ENCODE measurements at places on chromosomes 3 and 15.

GRCh38 chr15:53324061-53324460 is 435.4 kb downstream of the WDR72 start:
- no peak for DNase-seq

DNA sequence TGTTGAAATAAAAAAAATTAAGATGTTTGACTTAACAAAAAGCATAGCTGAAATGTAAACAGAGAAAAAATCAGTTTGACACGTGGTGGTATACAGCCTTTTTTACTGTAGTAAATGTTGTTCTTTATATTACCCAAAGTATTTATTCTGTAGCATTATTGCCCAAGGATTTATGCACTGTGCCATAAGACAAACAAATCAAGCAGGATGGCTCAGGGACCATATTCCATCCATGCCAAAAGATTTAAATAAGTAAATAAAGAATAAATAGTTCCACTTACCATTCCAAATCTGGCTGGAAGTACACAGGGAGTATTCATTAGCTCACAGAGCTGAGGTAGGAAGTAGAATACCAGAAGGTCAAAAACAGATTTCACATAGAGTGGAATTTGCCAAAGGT is 666.7 kb upstream of the CADM2 start:
- DNase-seq, result no peak

DNA sequence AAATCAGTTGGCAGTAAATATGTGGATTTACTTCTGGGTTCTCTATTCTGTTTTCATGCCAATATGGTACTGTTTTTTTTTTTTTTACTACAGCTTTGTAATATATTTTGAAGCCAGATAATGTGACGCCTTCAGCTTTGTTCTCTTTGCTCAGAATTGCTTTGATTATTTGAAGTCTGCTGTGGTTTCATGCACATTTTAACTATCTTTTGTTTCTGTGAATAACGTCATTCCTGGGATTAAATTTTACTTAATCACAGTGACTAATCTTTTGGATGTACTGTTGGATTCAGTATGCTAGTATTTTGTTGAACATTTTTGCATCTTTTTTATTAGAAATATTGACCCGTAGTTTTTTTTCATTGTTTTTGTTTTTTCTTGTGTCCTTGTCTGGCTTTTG is 576.5 kb downstream of the ZNF385D start:
- DNase-seq, result no peak

- DNase-seq, result peak; percentile 71
These were observed 45.8 kb upstream of the TRA2B start for GRCh38 chr3:185983495-185984141.

DNA sequence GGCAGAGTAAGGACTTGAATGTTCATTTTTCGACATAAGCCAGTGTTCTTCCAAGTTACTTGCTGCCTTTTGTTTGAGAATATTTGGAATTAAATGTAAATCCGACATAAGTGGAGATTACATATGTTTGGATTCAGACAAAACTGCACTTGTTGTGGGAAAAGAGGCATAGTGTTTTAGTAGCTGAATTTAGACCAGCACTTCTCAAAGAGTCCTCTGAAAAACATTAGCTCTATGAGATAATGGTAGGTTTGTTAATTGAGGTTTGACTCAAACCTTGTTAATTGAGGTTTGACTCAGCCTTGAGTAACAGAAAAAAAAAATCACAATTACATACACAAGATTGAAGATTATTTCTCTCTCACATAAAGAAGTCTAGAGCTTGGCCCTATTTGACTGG is 132.5 kb downstream of the NSUN3 start:
- DNase-seq, result no peak

GRCh38 chr3:29079358-29079757 is 201.5 kb upstream of the RBMS3 start:
- no peak for DNase-seq
